ENCODE measurements at places on chromosomes 2 and 18. TPM values are rescaled to one million over a fixed set of nuclear protein-coding genes. Genes with fewer than 3 reads are reported as not detected.

DNA sequence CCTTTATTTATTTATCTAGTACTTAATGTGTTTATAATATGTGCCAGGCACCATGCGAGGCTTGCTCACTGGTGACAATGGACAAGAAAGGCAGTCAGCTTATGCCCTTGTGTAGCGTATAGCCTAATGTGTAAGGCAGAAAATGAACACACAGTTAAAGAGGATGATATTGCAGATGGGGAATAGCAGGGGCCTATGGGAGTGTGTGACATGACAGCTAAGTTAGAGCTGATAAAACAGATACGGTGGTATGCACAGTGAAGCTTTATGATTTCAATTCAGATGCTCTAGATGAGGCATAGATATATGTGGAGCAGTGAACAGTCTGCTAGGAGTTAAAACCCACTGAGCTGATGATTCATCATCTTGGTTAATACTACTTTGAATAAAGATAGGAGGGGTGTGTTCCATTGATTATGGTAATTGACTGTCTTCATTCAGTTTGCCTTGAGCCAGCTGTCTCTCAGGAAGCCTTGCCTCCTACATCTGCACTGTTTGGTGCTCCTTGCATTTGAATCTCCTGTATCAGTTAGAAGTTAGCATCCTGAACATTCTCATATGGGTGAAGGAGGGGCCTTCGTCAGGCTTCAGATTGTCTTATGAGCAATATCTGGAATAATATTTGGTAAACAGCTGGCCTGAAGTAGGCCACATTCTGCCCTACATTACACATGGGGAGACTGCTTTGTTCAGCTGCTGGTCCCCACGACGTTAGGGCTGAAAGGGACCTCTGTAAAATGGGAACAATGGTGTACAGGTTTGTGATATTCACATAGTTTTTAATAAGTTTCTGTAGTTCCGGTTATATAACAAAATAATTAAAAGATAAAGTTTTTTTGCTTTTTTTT is 13.2 kb downstream of the MAP4K4 start:
- no peak overlapping the region for H3K27ac ChIP-seq
- H3K4me3 ChIP-seq = peak overlapping the region; percentile 75
- H3K36me3 ChIP-seq = no peaks in the 10 kb centered on the region

DNA sequence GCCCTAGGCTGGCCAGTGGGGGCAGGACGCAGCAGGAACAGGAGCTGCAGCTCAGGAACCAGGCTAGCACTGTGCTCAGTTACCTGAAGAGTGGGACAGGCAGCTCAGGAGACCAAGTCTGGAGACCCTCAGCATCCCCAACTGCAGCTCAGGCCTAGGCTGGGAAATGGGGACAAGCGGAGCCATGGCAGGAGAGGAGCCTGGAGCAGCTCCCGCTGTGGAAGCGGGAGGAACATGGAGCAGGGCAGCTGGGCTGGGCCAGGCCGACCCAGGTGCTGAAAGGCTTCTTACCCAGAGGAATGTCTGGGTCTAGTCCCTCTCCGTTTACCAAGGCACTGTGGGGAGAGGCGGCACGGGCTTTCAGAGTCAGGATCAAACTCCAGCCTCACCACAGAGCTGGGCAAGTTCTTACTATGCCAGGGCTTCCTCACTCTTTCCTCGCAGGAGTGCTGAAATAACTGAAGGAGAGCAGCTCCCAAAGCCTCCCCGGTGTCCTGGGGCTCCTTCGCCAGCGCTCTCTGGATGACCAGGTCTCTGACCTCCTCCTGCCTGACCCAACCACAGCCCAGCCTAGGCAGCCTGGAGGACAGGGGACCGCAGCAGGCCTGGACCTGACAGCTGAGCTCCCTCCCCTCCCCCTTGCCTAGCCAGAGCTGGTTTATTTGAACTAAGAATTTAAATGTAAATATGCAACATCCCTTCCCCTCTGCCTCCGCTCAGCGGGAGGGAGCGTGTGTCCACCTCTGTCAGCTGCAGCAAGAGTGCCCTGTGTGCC is 247.8 kb upstream of the SIX2 start:
- DNase-seq = no peak
- H3K27me3 ChIP-seq = peaks cover 54% of the 10 kb centered on the region
- no peaks in the 10 kb centered on the region for H3K4me1 ChIP-seq
- H3K4me3 ChIP-seq = no peak overlapping the region

DNA sequence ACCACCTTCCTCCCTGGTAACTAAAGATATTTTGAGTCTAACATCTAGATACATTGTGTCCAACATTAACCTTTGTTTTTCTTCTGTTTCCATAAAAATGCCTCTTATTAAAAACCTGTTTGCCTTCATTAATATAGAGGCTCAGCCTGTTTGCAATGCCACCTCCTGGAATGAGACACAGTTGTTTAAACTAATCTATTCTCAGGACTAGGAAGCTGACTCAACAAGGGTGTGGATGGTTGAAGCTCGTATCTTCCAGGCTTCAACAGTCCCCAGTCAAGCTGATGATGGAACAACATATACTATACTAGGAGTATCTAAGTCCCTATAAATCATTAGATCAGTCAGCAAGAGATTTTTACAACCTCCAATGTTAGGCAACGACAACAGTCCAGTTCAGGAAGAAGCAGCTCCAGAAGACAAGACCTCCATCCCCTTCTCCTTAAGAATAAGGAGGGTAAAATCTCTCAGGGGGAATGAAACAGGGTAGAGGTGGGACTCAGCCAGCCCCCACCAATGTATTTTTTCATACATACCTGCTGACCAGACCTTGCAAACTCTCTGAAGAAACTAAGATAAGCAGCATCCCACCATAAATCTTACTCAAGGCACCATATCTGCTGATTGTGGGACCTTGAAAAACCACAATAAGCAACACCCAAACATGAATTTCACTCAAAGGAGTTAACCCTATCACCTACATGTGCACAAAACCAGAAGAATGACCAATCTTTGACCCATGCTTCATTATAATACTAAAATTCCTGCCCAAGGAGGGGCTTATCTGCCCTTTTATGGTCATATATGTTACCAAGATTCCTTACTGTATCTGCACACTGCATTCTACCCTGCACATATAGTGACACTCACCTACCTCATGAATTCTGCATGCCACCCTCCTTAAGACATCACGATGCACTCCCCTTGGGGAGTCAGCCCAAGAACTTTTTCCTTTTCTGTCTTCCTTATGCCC is 21.4 kb downstream of the ZNF24 start:
- no peaks in the 10 kb centered on the region for H3K4me1 ChIP-seq
- no peak for DNase-seq
- H3K27me3 ChIP-seq = no peaks in the 10 kb centered on the region
- peaks cover 5% of the 10 kb centered on the region for H3K36me3 ChIP-seq
- no peak overlapping the region for H3K27ac ChIP-seq

The CDH2 gene
- total RNA-seq = 0.55 TPM

GRCh38 chr2:26979741-26980140 is 9.3 kb downstream of the MAPRE3 start:
- H3K4me3 ChIP-seq = no peak overlapping the region
- peaks cover 2% of the 10 kb centered on the region for H3K36me3 ChIP-seq
- DNase-seq = no peak
- H3K27me3 ChIP-seq = peaks cover 20% of the 10 kb centered on the region
- no peak overlapping the region for H3K27ac ChIP-seq

DNA sequence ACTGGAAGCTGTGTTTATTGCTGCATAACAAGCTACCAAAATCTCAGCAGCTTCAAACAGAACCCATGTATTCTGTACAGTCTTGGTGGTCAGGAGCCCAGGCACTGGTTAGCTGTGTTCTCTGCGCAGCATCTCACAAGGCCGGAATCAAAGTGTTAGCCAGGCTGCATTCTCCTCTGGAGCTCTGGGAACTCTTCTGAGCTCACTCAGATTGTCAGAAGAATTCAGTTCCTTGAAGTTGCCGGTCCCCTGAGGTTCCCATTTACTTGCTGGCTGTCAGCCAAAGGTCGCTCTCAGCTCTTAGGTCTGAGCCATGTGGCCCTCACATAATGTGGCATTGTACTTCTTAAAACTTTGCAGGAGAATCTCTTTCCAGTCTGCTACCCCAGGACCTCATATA is 123.6 kb upstream of the SMIM21 start:
- H3K27me3 ChIP-seq = peaks cover 57% of the 10 kb centered on the region
- no peak overlapping the region for H3K27ac ChIP-seq
- no peaks in the 10 kb centered on the region for H3K36me3 ChIP-seq
- no peak overlapping the region for H3K4me3 ChIP-seq
- peaks cover 3% of the 10 kb centered on the region for H3K4me1 ChIP-seq
- DNase-seq = no peak

The LHCGR gene
- total RNA-seq = not detected

DNA sequence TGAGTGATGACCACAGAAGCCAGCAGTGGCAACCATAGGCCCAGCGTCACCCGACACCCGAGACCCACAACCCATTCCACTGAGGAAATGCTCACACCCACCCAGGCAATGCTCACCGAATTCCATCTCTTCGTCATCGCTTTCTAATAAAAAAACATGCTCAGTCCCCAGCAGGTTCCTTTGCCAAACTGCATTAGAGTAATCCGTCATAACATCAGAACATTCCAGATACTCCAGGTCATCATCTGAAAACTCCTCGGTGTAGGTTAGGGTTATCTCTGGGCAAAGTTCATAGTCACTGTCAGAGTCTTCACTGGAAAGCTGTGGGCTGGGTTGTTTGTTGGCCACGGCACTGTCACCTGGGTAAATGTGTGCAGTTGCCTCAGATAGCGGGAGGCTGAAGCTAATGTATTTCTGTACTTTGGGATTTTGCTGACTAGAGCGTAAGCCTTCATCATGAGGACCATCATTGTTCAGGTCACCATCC is 49.3 kb downstream of the ALPK2 start:
- no peak overlapping the region for H3K4me3 ChIP-seq
- H3K27me3 ChIP-seq = peaks cover 15% of the 10 kb centered on the region
- no peak for DNase-seq
- peaks cover 10% of the 10 kb centered on the region for H3K4me1 ChIP-seq

DNA sequence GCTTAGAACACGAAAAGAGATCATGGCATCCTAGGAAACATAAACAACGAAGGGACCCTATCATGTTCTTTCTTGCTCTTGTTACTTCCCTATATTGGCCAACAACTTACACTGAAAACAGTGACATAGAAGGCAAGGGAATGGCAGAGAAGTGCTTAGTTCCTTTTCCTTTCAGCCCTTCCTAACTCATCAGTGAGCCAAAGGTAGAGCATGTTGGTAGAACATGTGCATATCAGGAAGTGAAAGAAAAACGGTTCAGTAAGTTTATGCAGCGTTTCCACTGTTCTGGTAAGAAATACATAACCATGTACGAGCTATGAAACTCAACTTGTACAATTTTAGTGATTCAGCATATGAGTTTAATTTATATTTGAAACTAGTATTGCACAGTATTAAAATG is 21.7 kb downstream of the AKAIN1 start:
- H3K4me1 ChIP-seq = no peaks in the 10 kb centered on the region
- no peak overlapping the region for H3K27ac ChIP-seq
- no peaks in the 10 kb centered on the region for H3K36me3 ChIP-seq

The TRPM8 gene
- total RNA-seq = not detected

The CLEC4F gene
- total RNA-seq = 0.15 TPM

The FTCDNL1 gene
- total RNA-seq = 1.8 TPM

- no peaks in the 10 kb centered on the region for H3K36me3 ChIP-seq
- H3K4me3 ChIP-seq = no peak overlapping the region
- no peaks in the 10 kb centered on the region for H3K27me3 ChIP-seq
- no peak for DNase-seq
- no peak overlapping the region for H3K27ac ChIP-seq
- H3K4me1 ChIP-seq = peaks cover 8% of the 10 kb centered on the region
These were observed 62.2 kb upstream of the RTN4 start for GRCh38 chr2:55112229-55113031.

- no peaks in the 10 kb centered on the region for H3K36me3 ChIP-seq
- no peaks in the 10 kb centered on the region for H3K4me1 ChIP-seq
- no peak overlapping the region for H3K4me3 ChIP-seq
- no peak for DNase-seq
These were observed 10.9 kb upstream of the FZD7 start for GRCh38 chr2:202022755-202023154.
